ENCODE measurements at places on chromosomes 13 and 19.

DNA sequence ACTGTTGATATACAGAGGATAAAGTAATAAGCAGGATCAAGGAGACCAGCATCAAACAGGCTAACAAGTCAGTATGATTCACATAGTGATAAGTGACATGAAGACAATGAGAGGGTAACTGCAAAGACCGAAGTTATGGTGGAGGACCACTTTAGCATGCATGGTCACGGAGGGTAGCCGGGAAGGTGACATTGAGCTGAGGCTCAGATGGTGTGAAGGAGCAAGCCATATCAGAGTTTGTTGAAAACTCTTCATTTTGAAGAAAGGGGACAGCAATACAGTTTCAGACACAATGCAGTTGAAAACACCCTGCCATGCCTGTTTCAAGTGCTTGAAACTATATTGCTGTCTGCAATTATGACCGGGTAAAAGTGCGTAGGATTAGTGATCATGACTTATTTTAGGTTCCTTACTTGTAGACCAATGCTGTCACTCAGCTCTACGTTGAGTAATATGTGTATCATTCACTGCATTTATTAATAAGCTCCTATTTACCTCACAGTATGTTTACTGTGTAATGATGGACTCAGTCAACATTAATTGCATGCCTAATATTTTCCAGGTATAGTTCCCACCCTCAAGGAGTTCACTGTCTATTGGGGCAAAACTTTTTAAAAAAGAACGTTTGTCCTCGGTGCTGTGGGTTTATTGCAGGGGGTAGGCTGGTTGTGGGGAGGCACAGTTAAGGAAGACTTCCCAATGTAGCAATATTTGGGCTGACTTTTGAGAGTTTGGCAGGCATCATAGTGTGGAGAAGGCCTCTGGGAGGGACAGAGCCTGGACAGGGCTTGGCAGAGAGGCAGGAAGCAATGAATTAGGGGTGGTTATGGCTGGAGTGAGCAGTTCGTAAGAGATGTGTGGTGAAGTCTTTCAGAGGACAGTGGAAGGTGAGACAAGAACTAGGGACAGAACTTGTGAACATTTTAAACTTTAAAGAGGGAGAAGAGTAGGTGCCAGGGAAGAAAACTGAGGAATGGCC is 3.2 kb downstream of the UBAC2 start:
- no peak for DNase-seq

- DNase-seq = no peak
These were observed 20.6 kb downstream of the TUBGCP3 start for GRCh38 chr13:112567161-112567862.

GRCh38 chr19:49011194-49011593 is 5.7 kb downstream of the LHB start:
- DNase-seq = no peak

DNA sequence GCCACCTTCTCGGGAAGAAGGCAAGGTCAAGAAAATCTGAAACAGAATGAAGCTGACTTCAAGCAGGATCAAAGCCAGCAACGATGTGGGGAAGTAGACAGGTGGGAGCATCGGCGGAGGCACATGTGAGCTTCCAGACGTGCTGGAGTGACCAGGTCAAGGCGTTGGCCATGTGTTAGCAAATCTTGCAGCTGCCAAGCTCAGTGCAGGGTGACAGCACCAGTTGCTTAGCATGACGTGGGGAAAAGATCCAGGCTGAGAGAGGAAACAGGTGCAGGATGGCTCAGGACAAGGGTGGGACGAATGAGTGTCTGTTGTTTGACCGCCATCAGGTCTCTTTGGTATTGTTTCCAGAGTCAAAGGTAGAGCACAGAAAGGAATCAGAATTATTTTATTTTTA is 92.3 kb downstream of the TNFSF13B start:
- no peak for DNase-seq

DNA sequence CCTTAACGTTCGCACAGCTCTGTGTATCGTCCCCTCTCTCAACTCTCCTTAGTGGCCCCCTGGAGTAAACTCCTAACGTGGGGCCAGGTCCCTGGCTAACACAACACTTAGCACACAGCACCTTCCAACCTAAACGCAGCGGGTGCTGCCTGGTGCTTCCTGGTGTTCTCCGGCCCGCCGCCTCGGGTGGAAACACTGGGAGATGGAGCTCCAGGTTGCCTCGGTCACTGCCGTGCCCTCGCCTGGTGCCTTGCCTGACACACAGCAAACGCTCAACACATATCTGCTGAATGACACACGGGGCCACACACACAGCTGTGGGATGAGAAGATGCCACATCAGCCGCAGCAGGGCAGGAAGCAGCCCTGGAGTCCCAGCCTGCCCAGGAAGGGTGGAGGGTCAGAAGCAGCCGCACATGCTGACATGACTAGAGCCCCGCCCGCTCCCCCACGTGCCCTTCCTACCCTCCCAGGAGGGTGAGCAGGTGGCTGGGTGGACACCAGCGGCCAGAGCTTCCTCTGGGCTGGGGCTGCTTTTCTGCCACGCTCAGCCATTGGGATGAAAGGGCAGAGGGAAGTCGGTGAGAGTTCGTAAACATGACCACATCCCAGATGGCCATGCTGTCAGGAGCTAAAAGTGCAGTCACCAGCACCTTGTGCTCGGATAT is 6.6 kb downstream of the PEPD start:
- no peak for DNase-seq

- no peak for DNase-seq
These were observed 510.1 kb upstream of the NBEA start for GRCh38 chr13:34431827-34432581.

GRCh38 chr19:8132858-8133458 is 16.4 kb downstream of the FBN3 start:
- no peak for DNase-seq

- DNase-seq = no peak
These were observed 14.4 kb downstream of the LIG4 start for GRCh38 chr13:108200781-108201398.

DNA sequence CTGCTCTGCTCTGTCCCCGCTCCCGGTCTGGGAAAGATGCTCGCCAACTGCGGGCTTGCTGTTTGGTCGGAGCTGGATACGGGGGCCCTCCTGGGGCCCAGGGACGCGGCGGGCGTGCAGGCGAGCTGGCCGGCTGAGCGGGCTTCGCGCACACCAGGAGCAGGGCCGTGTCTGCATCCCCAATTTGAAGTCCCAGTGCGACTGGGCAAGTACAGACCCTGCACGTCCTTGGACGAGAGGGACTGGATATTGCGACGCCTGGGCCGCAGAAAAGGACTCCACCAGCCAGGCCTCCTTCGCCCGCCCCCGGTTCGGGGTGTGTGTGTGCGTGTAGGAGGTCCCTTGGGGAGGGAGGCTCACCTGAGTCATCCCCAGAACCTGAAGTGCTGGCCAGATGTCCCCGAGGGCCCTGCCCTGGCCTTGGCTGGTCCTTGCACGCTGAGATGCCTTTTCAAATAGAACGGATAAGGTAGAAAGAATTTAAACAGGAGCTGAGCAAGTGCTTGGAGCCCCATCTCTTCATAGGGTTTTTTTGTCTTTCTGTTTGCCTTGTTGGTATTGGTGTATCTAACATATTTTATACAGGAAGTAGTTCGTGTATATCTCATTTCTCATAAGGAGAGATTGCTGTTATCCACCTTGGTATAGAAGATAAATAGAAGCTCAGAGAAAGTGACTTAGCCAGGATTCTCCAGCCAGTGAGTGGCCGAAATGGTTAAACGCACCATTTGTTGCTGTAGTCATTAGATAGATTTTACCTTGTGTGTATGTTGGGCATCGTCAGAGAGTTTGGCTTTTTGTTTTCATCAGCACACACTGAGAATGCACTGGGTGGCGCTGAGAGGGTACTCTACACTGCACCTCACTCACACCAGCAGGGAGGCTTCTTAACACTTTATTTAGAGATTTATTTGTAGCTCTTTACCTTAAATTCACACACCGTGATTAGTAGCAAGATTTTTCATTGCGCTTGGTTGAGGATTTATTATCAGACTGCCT is 1.1 kb downstream of the NAXD start:
- DNase-seq = peak; percentile 25

- no peak for DNase-seq
These were observed 6.7 kb downstream of the RGS9BP start for GRCh38 chr19:32682317-32682716.

DNA sequence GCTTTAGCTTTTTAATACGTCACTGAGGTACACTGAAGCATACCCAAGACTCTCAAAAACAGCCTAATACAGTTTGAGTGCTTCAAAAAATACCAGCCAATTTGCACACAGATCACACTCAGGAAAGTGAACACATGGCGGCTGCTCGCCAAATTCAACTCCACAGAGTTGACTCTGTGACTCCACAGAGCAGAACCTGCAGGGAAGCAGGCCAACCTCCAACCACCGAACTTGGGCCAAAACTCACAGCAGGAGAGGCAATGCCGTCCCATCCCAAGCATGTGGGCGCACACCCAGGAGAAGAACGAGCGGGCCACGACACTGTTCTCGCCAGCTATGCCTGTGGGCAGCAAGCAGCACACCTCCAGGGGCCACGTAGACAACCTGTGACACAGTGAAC is 21.1 kb downstream of the ELL start:
- DNase-seq = no peak

DNA sequence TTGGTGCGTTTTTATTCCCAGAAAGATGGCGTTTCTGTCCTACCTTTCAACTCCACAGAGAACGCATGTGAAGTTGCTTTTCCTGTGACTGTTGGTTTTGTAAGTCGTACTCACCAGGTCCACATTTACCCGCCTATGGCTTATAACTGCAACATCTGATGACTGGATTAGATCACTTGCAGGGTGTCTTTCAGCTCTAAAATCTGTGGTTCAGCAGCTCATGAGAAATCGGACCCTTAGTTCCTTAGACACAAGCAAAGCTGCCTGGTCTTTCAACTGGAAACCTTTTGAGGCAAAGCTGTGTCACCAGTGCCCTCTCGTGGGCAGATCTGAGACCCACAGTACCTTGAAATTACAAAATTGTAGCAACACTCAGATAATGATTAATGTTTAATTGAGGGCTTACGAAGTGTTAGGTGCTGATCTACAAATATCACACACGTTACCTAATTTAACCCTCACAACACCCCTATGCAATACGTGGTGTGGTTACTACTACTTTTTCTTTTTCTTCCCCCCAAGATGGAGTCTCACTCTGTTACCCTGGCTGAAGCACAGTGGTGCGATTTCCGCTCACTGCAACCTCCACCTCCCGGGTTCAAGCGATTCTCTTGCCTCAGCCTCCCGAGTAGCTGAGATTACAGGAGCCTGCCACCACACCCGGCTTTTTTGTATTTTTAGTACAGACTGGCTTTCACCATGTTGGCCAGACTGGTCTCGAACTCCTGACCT is 65.4 kb downstream of the RUBCNL start:
- DNase-seq = no peak

GRCh38 chr13:23794267-23795161 is 94.7 kb downstream of the MIPEP start:
- DNase-seq = peak; percentile 47

GRCh38 chr19:19214159-19214490 is 2.4 kb downstream of the NCAN start:
- DNase-seq = no peak

- DNase-seq = no peak
These were observed 8.4 kb upstream of the RAP2A start for GRCh38 chr13:97425590-97425989.

DNA sequence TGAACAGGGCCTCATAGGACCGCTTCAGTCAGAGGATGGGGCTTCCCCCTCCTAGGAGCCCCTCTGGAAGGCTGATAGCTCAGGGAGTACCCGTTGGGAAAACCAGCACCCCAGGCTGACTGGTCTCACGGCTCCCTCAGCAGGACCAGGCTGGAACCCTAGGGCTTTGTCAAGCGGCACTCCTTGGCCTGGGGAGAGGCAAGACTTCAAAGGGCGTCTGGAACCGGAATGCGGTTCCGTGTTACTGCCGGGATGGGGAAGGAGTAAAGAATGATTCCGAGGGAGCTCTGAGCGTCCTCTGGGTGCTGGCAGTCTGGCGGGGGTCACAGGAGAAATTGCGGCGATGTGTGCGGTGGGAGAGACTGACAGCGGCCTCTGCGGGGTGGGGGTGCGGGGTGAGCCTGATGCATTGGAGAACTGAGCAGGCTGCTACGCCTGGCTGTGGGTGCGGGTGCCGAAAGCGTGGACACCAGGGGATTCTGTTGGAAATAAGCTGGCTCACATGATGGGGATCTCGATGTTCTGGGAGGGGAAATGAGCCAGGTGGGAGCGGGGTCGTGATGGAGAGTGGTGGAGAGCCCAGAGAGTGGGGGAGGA is 1.9 kb downstream of the COX6B2 start:
- no peak for DNase-seq

DNA sequence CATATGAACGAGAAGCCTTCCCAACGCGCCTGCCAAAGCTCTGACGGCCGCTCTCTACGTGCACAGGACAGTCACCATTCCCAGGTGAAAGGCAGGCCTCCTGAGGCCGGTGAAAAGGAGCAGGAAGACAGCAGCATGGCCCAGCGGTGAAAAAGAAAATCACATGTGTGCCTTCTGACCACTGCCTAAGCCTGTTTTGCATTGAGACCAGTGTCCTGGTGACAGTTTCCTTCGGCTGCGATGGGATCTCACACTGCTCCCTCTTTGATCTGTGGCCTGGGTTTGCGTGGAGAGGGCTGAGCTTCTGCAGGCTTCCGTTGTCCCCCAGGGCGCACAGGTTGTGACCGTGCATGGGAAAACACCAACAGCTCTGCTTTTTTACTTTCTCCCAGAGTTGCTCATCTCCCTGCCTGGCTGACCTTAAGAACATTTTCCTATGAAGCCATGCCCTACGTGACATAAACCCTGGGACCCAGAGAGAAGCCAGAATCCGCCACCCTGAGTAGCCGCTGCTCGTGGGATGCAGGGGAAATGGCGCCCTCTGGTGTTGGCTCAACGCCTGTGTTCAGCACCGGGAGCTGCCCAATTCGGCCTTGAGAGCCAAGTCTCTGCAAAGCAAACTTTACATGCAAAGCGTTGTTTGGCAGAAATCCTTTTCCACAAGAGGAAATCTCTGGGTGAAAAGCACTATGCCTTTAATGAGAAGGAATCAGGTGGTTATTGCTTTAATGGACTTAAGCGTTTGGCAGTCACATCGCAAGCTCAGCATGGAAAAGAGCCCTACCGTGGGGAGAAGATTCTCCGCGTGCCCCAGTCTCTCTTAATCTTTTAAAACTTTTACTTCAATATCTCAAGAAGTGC is 112.2 kb upstream of the GPR12 start:
- no peak for DNase-seq

DNA sequence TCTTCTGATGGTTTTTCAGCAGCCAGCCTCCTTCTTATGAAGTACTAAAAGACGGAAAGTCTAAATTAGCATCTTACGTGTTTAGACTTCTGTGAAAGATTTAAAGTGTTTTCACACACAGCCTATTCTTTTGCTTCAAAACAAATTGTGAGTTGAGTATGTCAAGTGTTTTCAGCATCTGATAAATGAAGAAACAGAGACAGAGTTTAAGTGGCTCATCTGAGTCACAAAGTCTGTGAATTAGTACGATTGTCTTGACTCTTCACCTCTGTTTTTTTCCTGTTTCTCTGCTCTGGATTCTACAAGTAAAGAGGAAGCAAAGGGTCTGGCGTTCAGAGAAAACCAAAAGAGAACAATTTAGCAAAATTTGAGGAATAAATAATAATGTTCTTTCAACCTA is 116.4 kb downstream of the FRY start:
- DNase-seq = no peak

- no peak for DNase-seq
These were observed 767.9 kb upstream of the SLITRK6 start for GRCh38 chr13:86567119-86567518.

GRCh38 chr13:41554626-41555386 is 97.5 kb downstream of the RGCC start:
- no peak for DNase-seq
